NCI-H1092 treated with DMSO at 0.1 percent for 48 hours (cell line): ENCODE measurements at places on chromosomes 7 and 10.

GRCh38 chr7:1555046-1555812 is 776 bp downstream of the TMEM184A start:
- peak; percentile 29 for DNase-seq

DNA sequence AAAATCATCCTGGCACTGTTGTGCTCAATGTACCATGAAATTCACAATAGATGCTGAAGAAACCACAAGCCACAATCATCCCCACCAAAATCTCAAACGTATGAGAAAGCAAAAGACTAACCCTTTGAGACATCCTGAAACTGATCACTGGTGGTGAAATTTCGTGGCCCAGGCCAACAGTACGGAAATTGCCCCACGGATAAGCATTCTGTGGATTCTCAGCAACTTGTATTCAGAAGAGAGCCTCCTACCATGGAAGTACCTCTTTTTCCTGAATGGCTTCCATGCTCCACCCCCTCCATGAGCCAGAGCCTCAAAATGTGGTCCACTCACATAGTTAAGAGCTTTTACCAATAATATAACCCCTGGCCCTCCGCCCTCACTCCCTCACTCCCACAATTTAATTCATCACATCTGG is 163.9 kb upstream of the AUTS2 start:
- no peak for DNase-seq

GRCh38 chr10:4434516-4435071 is 391.4 kb upstream of the AKR1E2 start:
- DNase-seq, result no peak

DNA sequence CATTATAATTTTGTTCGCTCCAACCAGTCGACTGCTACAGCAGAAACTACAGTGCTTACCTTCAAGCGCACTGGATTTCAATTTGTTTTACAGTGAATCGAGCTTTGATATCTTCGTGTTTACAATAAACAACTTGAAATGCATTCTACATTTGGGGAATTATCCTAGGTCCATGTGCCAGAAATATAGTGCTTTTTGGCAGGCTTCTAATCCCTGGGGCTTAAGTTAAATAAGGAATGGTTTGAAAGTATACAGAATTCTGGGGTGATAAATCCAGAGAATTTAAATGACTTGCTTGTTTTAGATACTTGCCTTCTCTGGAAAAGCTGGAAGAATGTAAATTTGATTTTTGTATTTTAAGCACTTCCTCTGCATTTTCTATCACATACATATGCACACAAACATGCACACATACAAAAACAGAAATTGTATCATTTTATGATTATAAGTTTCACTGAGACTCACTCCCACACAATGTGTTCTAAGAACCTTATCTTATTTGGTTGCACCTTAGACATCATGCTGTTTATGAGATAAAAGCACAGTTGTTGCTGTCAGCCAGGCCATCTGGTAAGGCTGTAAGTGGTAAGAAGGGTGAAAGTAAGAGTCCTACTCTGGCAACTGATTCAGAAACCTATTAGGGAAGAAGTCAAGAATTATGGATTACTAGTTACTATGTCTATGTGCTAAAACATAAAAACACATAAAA is 347.2 kb upstream of the KCND2 start:
- no peak for DNase-seq

DNA sequence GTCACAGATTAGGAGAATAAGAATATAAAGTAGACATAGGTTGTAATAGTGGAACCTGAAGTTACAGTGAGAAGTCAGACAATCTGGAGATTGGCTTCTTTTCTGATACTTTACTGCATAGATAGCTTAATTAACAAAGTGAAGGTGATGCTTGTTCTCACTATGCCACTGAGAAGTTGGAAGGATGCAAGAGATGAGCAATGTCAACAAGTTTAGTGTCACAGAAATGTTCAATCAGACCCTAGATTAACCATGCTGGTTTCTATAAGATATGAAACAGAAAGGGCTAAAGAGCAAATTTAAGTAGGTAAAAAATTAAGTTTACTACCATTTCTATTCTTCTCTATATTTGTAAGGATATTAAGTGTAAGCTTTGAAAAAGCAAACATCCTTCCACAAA is 838.6 kb upstream of the SORCS1 start:
- no peak for DNase-seq

DNA sequence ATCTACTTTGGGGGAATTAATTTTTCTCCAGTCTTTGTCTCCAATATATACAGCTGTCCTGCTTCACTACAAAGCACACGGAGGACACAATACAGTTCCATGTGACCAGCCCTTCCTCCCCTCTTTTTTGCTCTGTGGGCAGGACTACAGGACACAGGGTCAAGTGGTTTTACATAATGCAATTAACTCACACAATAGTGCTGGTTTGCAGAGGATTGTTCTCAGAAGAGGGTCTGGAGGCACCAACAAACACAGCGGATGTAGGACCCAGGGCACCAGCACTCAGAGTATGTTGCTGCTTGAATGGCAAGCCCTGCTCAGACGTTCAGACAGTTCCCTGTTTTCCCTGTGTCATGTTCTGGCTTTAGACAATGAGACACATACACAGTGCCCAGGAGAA is 52.0 kb upstream of the NPTX2 start:
- no peak for DNase-seq

GRCh38 chr7:136062625-136063325 is 85.6 kb upstream of the MTPN start:
- peak; percentile 38 for DNase-seq

- DNase-seq, result no peak
These were observed 34.6 kb downstream of the IFT22 start for GRCh38 chr7:101287032-101287431.

GRCh38 chr10:28939281-28940157 is 262.2 kb downstream of the BAMBI start:
- peak; percentile 97 for DNase-seq

DNA sequence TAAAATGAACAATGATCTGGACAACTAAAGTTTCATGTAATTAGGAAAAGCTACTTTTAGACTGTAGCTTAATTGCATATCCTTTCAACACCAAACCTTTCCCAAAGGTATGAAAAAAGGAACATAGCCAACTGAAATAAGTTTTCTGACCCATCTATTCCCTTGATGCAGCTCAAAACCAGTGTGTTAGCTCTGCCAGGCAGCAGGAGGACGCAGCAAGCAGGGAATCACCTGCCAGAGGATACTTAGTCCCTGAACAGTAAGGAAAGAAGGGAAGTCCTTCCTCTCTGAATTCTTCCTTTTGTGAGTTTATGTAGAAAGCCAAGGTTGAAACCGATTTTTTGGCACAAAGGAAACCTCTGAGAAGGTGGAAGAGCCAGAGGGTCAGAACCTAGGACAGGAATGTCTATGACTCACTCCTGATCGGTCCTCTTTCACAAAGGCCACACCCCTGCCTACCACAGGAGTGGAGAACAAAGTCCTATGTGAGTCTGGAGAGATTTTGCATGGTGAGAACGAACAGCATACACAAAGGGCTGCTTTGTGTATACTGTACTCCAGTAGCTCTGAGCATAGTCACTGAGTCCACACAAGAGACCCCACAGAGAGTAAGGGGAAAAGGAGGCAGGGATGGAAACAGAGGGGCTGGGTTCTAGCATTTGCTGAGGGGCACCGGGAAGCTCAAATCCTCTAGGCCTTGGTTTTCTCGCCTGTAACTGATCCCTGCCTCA is 68.8 kb upstream of the GSDME start:
- DNase-seq, result no peak

DNA sequence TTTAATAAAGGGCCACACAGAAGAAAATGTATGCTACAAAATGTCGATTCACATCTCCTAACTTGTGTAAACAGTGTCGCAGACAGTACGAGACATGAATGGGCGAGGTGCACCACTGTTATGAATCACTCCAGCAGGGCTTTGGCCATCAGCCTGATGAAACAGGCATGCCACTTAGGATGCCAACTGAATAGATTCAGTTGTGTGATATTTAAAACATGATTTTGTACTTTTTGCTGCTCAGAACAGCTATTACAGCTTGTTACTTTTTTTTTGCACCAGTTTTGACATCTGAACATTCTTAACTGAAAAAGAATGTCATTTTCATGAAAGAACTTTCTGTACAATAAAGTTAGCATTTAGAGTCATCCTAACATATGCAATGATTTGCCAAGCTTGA is 138.1 kb downstream of the VTI1A start:
- no peak for DNase-seq

GRCh38 chr7:152759949-152760853 is 649 bp downstream of the ACTR3B start:
- DNase-seq, result peak; percentile 61

- DNase-seq, result no peak
These were observed 258.7 kb downstream of the AUTS2 start for GRCh38 chr7:69857014-69857413.
